ENCODE measurements at places on chromosomes 3 and 15.
A peak's percentile ranks its signal among the peaks of the same experiment; 100 is the strongest.

DNA sequence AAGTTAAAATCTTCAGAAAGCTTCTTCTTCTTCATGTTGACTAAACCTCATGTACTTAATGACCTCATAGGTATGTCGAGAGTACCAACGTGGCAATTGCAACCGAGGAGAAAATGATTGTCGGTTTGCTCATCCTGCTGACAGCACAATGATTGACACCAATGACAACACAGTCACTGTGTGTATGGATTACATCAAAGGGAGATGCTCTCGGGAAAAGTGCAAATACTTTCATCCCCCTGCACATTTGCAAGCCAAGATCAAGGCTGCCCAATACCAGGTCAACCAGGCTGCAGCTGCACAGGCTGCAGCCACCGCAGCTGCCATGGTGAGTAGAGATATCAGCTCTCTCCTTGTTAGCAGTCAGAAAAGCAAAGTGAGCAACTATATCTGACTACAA lies 176.5 kb downstream of the MBNL1 start:
- DNase-seq = no peak

DNA sequence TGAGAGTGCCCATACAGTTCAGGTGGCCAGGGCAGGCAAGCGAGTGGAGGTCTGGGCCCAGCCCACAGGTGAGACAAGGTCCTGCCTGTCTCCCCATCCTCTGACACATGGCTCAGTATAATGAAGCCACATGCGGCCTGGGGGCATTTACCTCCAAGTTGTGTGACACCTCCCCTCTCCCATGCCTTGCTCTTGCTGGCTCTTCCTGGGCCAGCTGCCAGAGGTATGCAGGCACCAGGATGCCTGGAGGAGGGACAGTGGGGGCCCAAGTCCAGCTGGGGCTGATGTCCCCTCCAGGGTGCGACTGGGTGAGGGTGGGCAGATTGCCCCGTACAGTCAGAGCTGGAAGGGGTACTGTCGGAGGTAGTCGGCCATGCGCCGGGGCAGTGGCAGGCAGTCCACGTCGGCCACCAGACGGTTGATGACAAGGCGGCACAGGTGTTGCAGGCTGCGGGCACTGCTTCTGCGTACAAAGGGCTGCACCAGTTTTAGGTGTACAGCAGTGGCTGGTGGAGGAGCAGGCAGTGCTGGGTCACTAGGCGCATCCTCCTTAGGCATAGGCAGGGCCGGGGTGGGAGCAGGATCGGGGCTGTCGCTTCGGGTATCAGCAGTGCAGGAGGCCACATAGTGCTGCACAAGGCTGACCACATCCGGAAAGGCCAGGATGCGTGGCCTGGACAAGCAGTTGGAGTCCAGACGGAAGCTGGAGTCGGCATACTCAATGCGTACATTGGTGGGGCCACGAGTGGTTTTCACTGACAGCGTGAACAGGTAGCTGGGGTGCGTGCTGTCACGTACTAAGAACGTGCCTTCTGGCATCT lies 4.1 kb downstream of the CISH start:
- DNase-seq = no peak

- no peak for DNase-seq
Measured at GRCh38 chr3:68854170-68854569, 78.2 kb downstream of the TAFA4 start.

GRCh38 chr3:184332370-184333090 lies 4.9 kb upstream of the FAM131A start:
- no peak for DNase-seq

DNA sequence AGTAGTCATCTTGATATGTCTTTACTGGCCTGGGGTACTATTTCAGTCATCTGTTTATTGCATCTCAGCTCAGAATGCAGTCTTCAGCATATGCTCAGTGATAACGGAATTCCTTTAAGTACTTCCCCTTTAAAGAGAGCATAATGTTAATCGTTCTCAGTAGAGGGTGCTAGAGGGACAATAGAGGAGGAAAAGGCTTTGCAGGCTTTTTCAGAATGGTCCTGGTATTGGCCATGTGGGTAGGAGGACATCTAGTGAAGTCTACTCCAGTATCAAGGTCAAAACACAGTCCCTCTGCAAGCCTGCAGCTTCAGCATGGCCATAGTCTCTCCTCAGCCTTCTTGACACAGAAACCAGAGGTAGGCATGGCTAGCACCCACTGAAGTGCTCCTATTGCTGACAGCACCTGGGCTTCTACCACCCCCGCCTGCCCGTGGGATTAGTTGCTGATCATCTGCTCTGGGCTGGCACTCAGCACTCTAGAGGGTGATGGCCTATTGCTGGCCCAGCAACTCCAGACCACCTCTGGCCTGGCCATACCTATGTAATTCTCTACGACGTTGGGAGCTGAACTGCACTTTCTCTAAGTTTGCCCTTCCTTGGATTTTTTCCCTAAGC lies 65.4 kb downstream of the KCNH8 start:
- no peak for DNase-seq

DNA sequence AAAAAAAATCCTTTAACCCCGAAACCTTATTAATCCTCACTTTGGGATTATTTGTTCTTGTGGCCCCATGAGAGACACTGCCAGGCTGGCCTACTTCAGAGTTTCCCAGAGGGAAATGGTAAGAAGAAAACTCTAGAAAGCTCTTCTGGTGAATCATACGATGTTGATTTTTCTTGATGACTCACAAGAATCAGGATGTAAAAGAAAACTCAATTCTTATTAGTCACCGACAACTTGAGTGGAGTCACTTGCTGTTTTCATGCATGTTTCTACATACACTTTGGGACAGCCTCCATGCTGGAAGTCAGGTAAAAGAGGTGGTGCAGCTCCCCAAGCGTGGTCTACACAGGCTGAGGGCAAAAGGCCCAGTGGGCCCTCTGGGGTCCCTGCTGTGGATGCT lies 42.8 kb downstream of the MYO5C start:
- DNase-seq = no peak

- DNase-seq = no peak
Measured at GRCh38 chr3:52537165-52537620, 788 bp downstream of the UQCC5 start.

- no peak for DNase-seq
Measured at GRCh38 chr3:117606866-117607265, 897.3 kb downstream of the TUSC7 start.

DNA sequence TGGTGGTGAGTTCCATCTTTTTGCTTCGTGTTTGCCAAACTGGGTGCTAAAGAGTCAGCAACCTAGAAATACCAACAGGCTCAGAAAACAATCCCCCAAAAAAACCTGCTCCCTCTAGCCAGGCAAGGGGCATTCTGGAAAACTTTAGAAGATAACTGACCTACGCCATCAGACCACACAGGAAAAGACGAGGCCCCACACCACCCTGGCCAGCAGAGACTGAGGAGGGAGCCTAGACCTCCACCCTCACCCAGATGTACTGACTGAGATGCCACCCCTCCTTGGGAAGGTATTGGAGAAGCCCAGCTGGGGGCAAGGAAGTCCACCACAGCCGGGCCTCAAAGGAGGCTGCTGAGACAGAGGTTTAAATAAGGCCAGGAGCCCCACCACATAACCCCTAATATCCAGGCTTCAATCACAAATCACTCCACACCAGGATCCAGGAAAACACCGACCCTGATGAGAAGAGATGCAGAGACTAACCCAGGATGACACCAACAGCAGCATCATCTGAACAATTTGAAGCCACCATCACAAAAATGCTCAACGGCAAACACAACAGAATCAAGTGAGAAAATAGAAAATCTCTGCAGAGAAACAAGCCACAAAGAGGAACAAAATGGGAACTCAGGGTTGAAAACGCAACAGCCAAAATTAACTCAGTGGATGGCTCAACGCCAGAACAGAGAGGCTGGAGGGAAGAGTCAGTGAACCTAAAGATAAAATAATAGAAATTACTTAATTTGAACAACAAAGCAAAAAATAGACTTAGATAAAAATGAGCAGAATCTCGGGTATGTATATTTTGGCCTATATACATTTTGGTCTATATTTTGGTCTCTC lies 61.0 kb downstream of the TPRA1 start:
- DNase-seq = no peak

DNA sequence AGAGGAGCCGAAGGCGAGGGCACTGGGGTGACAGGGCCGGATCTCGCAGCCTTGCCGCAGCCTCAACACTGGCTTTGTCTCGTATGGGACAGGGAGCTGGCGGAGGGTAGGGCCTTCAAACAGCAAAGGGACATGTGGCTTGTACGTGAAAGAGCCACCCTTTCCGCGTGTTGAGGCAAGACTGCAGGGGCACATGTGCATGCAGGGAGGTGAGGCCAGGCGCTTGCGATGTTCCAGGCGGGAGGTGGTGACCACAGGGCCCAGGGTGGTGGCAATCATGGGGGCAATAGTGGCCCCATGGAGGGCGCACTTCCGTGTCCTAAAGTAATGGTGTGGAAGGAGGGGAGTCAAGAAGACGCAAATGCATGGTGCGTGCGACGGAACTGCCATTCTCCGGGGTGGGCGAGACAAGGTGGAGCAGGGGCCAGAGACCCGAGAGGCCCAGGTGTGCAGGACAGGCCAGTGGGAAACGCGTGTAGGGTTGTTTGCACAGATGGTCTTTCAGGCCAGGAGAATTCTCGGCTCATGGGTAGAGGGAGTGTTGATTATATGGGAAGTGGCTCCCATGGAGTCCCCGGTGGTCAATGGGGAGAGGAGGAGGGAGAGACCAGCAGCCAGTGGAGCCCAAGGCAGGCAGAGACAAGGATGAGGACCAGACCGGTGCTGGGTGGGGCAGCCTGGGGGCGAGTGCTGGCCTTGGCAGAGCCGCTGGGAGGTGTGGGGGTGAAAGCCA lies 45.8 kb upstream of the PCSK6 start:
- no peak for DNase-seq

DNA sequence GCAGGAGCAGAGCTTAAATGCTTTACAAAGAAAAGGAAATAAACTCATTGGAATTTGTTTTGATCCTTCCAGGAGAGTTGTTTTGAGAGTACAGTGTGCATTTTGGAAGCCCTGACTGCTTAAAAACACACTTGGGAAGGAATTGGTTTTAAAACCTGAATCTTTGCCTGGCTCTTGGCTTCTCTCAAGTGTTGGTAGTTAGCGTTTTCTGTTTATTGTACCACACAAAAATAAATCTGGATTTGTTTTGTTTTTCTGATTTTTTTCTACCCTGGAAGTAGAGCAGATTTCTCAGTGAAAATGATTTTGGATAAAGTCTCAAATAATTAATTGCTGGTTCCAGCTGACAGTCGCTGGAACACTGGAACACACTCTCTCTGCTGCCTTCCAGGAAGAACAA lies 90.6 kb downstream of the CHST2 start:
- no peak for DNase-seq

DNA sequence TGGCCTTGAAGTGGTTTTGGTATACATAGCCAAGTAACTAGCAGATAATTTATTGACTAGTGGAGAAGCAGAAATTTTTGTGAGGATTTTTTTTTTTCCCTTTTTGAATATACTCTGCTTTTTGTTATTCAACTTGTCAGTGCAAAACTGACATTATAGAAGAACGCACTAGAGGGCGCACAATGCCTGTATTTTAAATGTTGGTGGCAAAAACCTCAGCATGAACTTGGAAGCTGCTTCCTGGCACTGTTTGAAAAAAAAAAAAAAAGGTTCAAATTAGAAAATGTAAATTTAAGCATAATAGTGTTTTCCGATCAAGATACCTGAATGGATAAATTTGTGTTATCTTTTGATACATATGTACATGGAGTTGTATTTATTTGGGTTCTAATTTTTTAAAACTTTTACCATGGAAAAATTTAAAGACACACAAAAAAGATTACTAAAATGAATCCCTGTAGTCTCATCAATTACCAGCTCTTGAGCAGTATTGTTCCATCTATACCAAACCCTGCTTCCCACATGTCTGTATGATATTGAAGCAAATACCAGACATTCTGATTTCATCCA lies 56.0 kb downstream of the SLC25A26 start:
- DNase-seq = peak; percentile 31

DNA sequence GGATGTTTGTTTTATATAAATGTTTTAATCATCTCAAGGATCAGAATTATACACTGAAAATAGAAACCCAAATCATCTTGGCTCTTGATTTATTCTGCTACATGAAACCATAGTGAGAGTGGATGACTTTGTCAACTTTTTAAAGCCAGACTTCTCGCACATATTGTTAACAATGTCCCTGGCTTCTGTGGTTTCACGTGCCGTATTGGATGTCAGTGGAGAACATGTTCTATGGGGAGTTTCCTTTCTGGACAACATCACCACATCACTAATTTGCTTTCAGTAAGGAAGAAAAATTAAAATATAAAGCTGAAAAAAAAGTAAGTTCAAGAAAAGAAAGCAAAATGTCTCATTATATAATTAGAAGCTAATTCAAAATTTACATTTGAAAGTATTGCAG lies 297.1 kb upstream of the MME start:
- DNase-seq = no peak

DNA sequence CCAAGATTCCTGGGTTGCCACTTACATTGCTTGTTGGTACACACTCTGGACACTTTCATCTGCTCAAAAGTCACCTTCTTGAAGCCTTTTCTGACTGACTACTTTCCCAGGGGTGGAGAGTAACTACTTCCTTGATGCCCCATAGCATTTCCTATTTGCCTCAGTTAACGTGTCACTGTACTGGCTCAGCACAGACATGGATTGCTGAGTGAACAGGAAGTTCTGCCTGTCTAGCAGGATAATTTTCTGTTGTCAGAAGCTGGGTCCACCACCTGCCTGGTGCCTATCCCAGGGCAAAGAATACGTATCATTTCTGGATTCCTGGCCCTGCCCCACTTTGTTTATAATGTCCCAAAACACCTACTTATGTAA lies 15.3 kb upstream of the ABHD17C start:
- DNase-seq = no peak

- DNase-seq = no peak
Measured at GRCh38 chr15:77985031-77985930, 92.2 kb downstream of the TBC1D2B start.

DNA sequence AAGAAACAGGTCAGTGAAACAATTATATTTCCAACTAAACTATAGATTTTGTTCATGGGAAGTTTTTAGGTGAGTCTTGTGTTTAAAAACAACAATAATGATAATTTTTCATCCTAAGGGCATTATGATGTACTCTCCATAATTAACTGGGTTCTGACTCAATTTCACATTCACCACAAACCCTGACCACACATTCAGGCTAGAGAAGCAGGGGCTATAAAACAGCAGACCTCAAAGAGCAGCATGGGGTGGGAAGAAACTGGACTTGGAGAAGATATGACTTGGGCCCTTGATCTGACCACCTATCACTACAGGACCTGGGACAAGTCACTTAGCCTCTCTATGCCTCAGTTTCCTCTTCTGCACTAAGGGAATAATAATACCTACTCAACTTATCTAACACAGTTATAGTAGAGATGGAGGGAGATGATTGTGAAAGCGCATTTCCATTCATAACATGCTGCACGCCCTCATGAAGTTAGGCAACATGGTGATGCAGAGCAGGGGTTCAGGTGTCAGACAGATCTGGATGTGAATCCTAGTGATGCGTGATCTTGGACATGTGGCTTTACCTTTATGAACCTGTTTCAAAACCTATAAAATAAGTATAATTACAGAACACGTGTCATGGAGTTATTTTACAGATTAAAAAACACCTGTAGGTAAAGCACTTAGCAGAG lies 63.0 kb upstream of the ACP3 start:
- no peak for DNase-seq

- no peak for DNase-seq
Measured at GRCh38 chr3:54888873-54889272, 39.0 kb downstream of the LRTM1 start.

- DNase-seq = no peak
Measured at GRCh38 chr15:22939652-22940061, 40.5 kb downstream of the CYFIP1 start.

GRCh38 chr3:72274493-72275330 lies 489.8 kb upstream of the PROK2 start:
- no peak for DNase-seq

GRCh38 chr3:143298886-143299535 lies 179.4 kb downstream of the CHST2 start:
- no peak for DNase-seq

- no peak for DNase-seq
Measured at GRCh38 chr3:13484851-13485590, 4.9 kb downstream of the HDAC11 start.
